Activated T-cell treated with anti-CD3 and anti-CD28 coated beads, Interleukin-2, amount 50 U/mL, for 4 hours (primary cell): ENCODE measurements at places on chromosomes 5 and 9. TPM values are rescaled to one million over a fixed set of nuclear protein-coding genes. Genes with fewer than 3 reads are reported as not detected.

The CAMK4 gene
- 35.5 TPM for total RNA-seq

The COQ4 gene
- total RNA-seq = 63.9 TPM

The RBM18 gene
- 36.2 TPM for total RNA-seq

The LMNB1 gene
- total RNA-seq = 113 TPM

The SH3RF2 gene
- 0.11 TPM for total RNA-seq

The OTP gene
- not detected for total RNA-seq

The DYNC2I2 gene
- 32.0 TPM for total RNA-seq

The TTC39B gene
- total RNA-seq = 11.7 TPM

The DDX4 gene
- 0.41 TPM for total RNA-seq

The PIK3R1 gene
- 21.1 TPM for total RNA-seq

The TEK gene
- 0.05 TPM for total RNA-seq

The PRR16 gene
- not detected for total RNA-seq

The NNT gene
- 25.3 TPM for total RNA-seq

The MEF2C gene
- total RNA-seq = 1.4 TPM

The GDF9 gene
- 0.32 TPM for total RNA-seq

The ADGRV1 gene
- 0.32 TPM for total RNA-seq

The MRPL36 gene
- 77.8 TPM for total RNA-seq

The EIF4E1B gene
- total RNA-seq = not detected

The TRIM41 gene
- total RNA-seq = 39.5 TPM

The FAM114A2 gene
- total RNA-seq = 25.6 TPM

The OCLN gene
- 0.08 TPM for total RNA-seq

The GALNT10 gene
- 34.8 TPM for total RNA-seq

The LPCAT1 gene
- 76.8 TPM for total RNA-seq

The CFAP77 gene
- total RNA-seq = not detected

The LCN15 gene
- not detected for total RNA-seq

The BSPRY gene
- 1.8 TPM for total RNA-seq

The PCA3 gene
- total RNA-seq = not detected

The NR6A1 gene
- 2.7 TPM for total RNA-seq

The PCDHGC5 gene
- not detected for total RNA-seq

The CA9 gene
- 0.46 TPM for total RNA-seq

The S100Z gene
- not detected for total RNA-seq

The CDH9 gene
- total RNA-seq = not detected

The FAM53C gene
- total RNA-seq = 25.6 TPM

The ROR2 gene
- total RNA-seq = 0.10 TPM

The ZNF618 gene
- total RNA-seq = 0.48 TPM

The DRD1 gene
- total RNA-seq = 0.05 TPM

The HTR4 gene
- total RNA-seq = not detected

The SPINK7 gene
- not detected for total RNA-seq

The GRXCR2 gene
- not detected for total RNA-seq

The WHRN gene
- 2.0 TPM for total RNA-seq

The GZMA gene
- 5.6 TPM for total RNA-seq

The FOCAD gene
- total RNA-seq = 15.5 TPM

The MARCHF11 gene
- total RNA-seq = not detected

The SAXO1 gene
- not detected for total RNA-seq

The PLK2 gene
- total RNA-seq = 5.6 TPM

The ADAMTS12 gene
- total RNA-seq = not detected

The ADAM19 gene
- total RNA-seq = 49.2 TPM

The IFNA10 gene
- not detected for total RNA-seq

The GRIN3A gene
- not detected for total RNA-seq

The SLC34A3 gene
- not detected for total RNA-seq

The NTNG2 gene
- total RNA-seq = 0.95 TPM

The TLE1 gene
- 0.49 TPM for total RNA-seq

The GRM6 gene
- total RNA-seq = not detected

The TNFSF8 gene
- 192 TPM for total RNA-seq
